ENCODE measurements at places on chromosomes 3 and 15. TPM values are rescaled to one million over a fixed set of nuclear protein-coding genes. Genes with fewer than 3 reads are reported as not detected.

Gene GATM
- polyA plus RNA-seq, result 2.8 TPM

Gene C3orf22
- not detected for polyA plus RNA-seq

Gene ACKR2
- 1.1 TPM for polyA plus RNA-seq

Gene ZNF620
- polyA plus RNA-seq, result 2.0 TPM

Gene FBXL2
- polyA plus RNA-seq, result 2.4 TPM

Gene MB21D2
- polyA plus RNA-seq, result 3.9 TPM

Gene GRK7
- polyA plus RNA-seq, result not detected

Gene FSIP1
- polyA plus RNA-seq, result 0.52 TPM

Gene HYKK
- polyA plus RNA-seq, result 1.6 TPM

Gene OXSR1
- 21.0 TPM for polyA plus RNA-seq

Gene SH3GL3
- polyA plus RNA-seq, result 2.8 TPM

Gene ZIC1
- polyA plus RNA-seq, result 0.10 TPM

Gene ATP8B4
- polyA plus RNA-seq, result 2.4 TPM

Gene TERC
- polyA plus RNA-seq, result 0.16 TPM

Gene NDN
- polyA plus RNA-seq, result 24.5 TPM

Gene HHATL
- 0.39 TPM for polyA plus RNA-seq

All from lung (tissue), 17 donors.